Pancreas (tissue), 10 donors: ENCODE measurements at places on chromosomes 3 and 15. TPM values are rescaled to one million over a fixed set of nuclear protein-coding genes. Genes with fewer than 3 reads are reported as not detected.

MYL3 gene
- 0.35 TPM for total RNA-seq

GRM7 gene
- total RNA-seq: 0.03 TPM

DNA sequence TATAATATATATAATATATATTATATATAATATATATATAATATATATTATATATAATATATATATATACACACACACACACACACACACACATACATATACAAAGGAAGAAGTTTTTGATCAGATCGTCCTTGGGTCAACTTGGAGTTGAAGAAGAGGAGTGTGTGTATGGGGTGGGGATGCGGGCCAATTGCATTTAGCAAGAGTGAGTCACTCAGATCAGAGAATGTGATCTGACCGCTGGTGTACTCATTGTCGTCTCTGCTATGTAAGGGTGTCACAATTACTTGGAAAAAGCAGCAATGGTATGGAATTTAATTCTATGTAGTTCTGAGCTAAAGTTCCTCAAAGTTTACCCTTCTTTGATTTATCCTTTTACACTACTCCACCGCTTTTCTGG is 4.6 kb upstream of the VGLL3 start:
- no peaks in the 10 kb centered on the region for H3K27me3 ChIP-seq
- DNase-seq: no peak
- H3K36me3 ChIP-seq: no peaks in the 10 kb centered on the region
- H3K4me3 ChIP-seq: no peak overlapping the region
- H3K27ac ChIP-seq: no peak overlapping the region

GRCh38 chr15:39778021-39778420 is 4.6 kb downstream of the FSIP1 start:
- no peaks in the 10 kb centered on the region for H3K36me3 ChIP-seq
- no peak overlapping the region for H3K27ac ChIP-seq
- no peaks in the 10 kb centered on the region for H3K4me1 ChIP-seq
- no peaks in the 10 kb centered on the region for H3K27me3 ChIP-seq
- H3K4me3 ChIP-seq: no peak overlapping the region
- no peak for DNase-seq

DNA sequence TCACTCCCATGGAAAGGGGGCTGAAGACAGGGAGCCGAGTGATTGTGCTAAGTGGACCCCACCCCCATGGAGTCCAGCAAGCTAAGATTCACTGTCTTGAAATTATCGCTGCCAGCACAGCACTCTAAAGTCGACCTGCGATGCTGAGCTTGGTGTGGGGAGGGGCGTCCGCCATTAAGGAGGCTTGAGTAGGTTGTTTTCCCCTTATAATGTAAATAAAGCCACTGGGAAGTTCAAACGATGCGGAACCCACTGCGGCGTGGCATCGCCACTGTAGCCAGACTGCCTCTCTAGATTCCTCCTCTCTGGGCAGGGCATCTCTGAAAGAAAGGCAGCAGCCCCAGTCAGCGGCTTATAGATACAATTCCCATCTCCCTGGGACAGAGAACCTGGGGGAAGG is 10.9 kb upstream of the SRGAP3 start:
- no peak for DNase-seq
- no peak overlapping the region for H3K4me3 ChIP-seq
- no peaks in the 10 kb centered on the region for H3K27me3 ChIP-seq
- H3K27ac ChIP-seq: no peak overlapping the region
- no peaks in the 10 kb centered on the region for H3K36me3 ChIP-seq

GRCh38 chr3:28612232-28612631 is 263.6 kb upstream of the AZI2 start:
- H3K27me3 ChIP-seq: no peaks in the 10 kb centered on the region
- H3K36me3 ChIP-seq: no peaks in the 10 kb centered on the region
- H3K27ac ChIP-seq: no peak overlapping the region
- no peak for DNase-seq
- no peaks in the 10 kb centered on the region for H3K4me1 ChIP-seq
- no peak overlapping the region for H3K4me3 ChIP-seq

GRCh38 chr15:78907577-78907976 is 34.9 kb downstream of the MORF4L1 start:
- H3K27me3 ChIP-seq: no peaks in the 10 kb centered on the region
- no peak overlapping the region for H3K27ac ChIP-seq
- H3K36me3 ChIP-seq: peaks cover 7% of the 10 kb centered on the region
- no peak overlapping the region for H3K4me3 ChIP-seq
- H3K4me1 ChIP-seq: peaks cover 4% of the 10 kb centered on the region
- no peak for DNase-seq

GRCh38 chr3:131494706-131495105 is 8.1 kb downstream of the MRPL3 start:
- no peak for DNase-seq
- no peak overlapping the region for H3K27ac ChIP-seq
- H3K4me3 ChIP-seq: no peak overlapping the region

DNA sequence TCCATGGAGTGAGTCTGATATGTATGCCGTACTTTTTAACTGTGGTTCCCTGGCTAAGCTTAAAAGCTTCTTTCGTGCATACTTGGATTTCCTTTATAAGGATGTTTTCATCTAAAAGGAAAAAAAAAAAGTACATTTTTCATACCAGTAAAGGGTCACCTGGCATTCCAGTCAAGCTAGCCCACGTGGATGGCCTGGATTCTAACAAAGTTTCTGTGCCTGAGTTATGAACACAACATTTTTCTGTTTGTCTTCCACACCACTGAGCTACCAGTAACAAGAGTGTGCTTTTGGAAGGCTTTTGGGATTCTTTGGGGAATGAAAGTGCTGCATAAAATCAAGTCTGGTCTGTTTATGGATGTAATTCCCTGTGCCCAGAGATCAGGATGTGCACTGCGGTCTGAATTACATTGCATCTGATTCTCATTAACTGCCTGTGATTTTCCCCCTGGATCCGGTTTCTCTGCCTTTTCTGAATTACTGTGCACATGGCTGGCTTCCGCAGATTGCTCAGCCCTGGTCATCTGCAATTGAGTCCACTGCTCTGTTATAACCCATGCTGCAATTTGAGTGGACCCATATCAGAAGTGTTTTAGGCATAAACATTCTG is 38.2 kb upstream of the MAGI1 start:
- H3K36me3 ChIP-seq: no peaks in the 10 kb centered on the region
- H3K27me3 ChIP-seq: no peaks in the 10 kb centered on the region
- DNase-seq: no peak
- no peaks in the 10 kb centered on the region for H3K4me1 ChIP-seq
- no peak overlapping the region for H3K27ac ChIP-seq
- H3K4me3 ChIP-seq: no peak overlapping the region

DNA sequence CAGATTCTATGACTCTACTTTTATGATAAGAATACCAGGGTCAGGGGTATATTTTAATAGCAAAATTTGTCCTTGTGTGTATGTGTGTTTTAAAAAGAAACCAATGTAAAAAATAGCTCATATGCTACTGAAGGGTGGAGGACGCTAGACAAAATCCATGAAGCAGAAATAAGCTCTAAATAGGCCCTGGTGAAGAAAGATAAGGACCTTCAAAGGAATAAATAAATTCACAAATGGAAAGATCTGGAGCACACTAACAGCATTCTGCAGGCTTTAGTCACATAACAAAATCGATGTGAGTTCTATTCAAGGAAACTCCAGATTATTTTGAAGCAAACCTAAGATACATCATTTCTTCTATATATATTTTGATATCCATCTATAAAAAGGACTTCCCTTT is 27.2 kb upstream of the ATP11B start:
- no peak for DNase-seq
- H3K27ac ChIP-seq: no peak overlapping the region
- H3K4me1 ChIP-seq: peaks cover 4% of the 10 kb centered on the region
- H3K4me3 ChIP-seq: no peak overlapping the region
